ENCODE measurements at places on chromosomes 1 and 21. TPM values are rescaled to one million over a fixed set of nuclear protein-coding genes. Genes with fewer than 3 reads are reported as not detected.

- no peak for DNase-seq
Measured at GRCh38 chr1:119550381-119550780, 43.4 kb downstream of the HSD3B1 start.

- DNase-seq = no peak
Measured at GRCh38 chr21:43858806-43859648, 6.0 kb upstream of the AGPAT3 start.

- DNase-seq = peak; percentile 93
Measured at GRCh38 chr1:212514056-212514614, 81.4 kb downstream of the NENF start.

- no peak for DNase-seq
Measured at GRCh38 chr1:37069406-37069805, 35.1 kb upstream of the GRIK3 start.

GRCh38 chr1:230194525-230194924 is 127.5 kb downstream of the GALNT2 start:
- no peak for DNase-seq

DNA sequence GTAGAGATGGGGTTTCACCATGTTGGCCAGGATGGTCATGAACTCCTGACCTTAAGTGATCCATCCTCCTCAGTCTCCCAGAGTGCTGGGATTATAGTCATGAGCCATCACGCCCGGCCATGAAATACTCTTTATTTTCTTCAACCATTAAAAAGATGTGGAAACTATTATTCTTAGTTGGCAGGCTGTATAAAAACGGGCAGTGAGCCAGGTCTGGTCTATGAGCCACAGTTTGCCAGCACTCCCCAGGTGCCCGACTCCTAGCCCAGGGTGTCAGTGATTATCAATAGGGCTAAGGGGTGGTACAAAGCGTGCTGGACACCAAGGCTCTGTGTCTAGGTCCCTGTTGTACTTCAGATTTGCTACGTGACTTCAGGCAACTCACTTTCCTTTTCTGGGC is 3.7 kb upstream of the TMEM61 start:
- DNase-seq = no peak

- no peak for DNase-seq
Measured at GRCh38 chr1:23423415-23424292, 894 bp downstream of the TCEA3 start.

DNA sequence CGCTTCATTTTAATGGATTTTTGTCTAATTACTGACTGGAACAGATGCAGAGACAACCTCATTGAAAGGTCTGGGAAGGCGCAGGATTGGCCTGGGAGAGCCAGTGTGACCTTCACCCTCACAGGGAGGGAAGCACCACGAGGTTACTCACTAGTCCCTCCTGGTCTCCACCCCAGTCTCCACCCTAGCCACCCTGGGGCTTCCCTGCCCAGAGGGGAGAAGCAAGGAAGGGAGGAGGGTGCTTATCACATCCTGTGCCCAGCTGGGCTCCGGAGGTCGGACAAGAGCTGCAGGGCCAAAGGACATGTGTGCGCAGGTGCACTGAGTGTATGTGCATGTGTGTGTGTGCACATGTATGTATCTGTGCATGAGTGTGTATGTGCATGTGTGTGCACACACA is 220.1 kb upstream of the VAMP3 start:
- DNase-seq = no peak

GRCh38 chr1:198638894-198639635 is at the start of gene PTPRC:
PTPRC (plus strand) TSS chr1:198639040; CDS start chr1:198639269, 229 bp downstream.
- no peak for DNase-seq

GRCh38 chr1:192303029-192303428 is 13.8 kb upstream of the RGS21 start:
- DNase-seq = no peak

GRCh38 chr1:228216371-228217320 is 8.8 kb downstream of the OBSCN start:
- DNase-seq = no peak

GRCh38 chr1:117919376-117919775 is 10.0 kb downstream of the GDAP2 start:
- DNase-seq = no peak

RHCE gene
- total RNA-seq = not detected

LCE1F gene
- total RNA-seq = not detected

CELF3 gene
- not detected for total RNA-seq

ORC1 gene
- total RNA-seq = 29.4 TPM

SLC45A1 gene
- total RNA-seq = not detected

KCNAB2 gene
- 3.6 TPM for total RNA-seq

AK5 gene
- total RNA-seq = 13.5 TPM

Data from H4 (cell line).